SK-N-SH (cell line): ENCODE measurements at places on chromosomes 2 and 18. TPM values are rescaled to one million over a fixed set of nuclear protein-coding genes. Genes with fewer than 3 reads are reported as not detected.

Gene SLC20A1
- polyA plus RNA-seq: 56.3 and 62.0 TPM in 2 replicates

Gene FBXO15
- 0.62 and 0.70 TPM in 2 replicates for polyA plus RNA-seq

Gene IL1RL2
- polyA plus RNA-seq: 0.05 TPM in 1 of 2 replicates, not detected in the other

Gene FAM110C
- not detected in 2 replicates for polyA plus RNA-seq

Gene EDAR
- polyA plus RNA-seq: not detected in 2 replicates

Gene AMER3
- polyA plus RNA-seq: under 0.01 and 0.03 TPM in 2 replicates

Gene NGEF
- 1.2 and 1.4 TPM in 2 replicates for polyA plus RNA-seq

Gene COBLL1
- polyA plus RNA-seq: 3.1 and 4.9 TPM in 2 replicates

Gene DSG1
- 0.02 TPM in 1 of 2 replicates, not detected in the other for polyA plus RNA-seq

Gene TM4SF20
- 0.03 and 0.13 TPM in 2 replicates for polyA plus RNA-seq

Gene TOGARAM2
- polyA plus RNA-seq: 0.10 and 0.69 TPM in 2 replicates

Gene DYSF
- polyA plus RNA-seq: 0.10 and 0.18 TPM in 2 replicates

Gene IL1R2
- 0.16 and 0.49 TPM in 2 replicates for polyA plus RNA-seq

Gene TTL
- 15.4 and 19.6 TPM in 2 replicates for polyA plus RNA-seq

Gene RPIA
- 16.0 and 17.4 TPM in 2 replicates for polyA plus RNA-seq
